ENCODE measurements at places on chromosomes 4 and X.
A peak's percentile ranks its signal among the peaks of the same experiment; 100 is the strongest.

DNA sequence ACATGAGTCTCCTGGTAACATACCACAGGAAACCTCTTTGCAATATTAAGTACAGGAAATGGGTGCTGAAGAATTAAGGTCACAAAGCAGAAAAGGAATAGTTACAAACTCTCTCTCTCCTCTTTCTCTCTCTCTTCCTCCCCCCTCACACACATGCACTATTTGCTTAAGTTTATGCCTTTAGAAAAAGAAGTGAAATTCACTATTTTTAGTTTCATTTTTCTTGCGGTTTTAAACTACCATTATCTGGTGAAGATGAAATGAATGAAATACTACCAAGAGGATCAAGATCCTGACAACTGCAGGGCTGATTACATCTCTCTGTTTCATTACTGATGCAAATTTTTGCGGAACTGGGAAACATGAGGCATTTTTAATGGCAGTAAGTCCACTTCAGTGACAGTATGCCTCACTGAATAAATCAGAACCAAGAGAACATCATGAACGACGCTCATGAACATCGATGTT, 64.3 kb upstream of the FTHL17 start:
- DNase-seq: no peak

GRCh38 chr4:109985993-109986974, 73.6 kb downstream of the EGF start:
- no peak for DNase-seq

- no peak for DNase-seq
These were observed 126.7 kb downstream of the AFAP1 start for GRCh38 chr4:7812921-7813320.

- no peak for DNase-seq
These were observed 5.3 kb upstream of the POU4F2 start for GRCh38 chr4:146633471-146633800.

GRCh38 chr4:189861101-189861500, 79.6 kb upstream of the FRG1 start:
- no peak for DNase-seq

GRCh38 chr4:3160438-3160837, 86.0 kb downstream of the HTT start:
- no peak for DNase-seq

- DNase-seq: no peak
These were observed 35.4 kb downstream of the FUNDC1 start for GRCh38 chrX:44507292-44507691.

DNA sequence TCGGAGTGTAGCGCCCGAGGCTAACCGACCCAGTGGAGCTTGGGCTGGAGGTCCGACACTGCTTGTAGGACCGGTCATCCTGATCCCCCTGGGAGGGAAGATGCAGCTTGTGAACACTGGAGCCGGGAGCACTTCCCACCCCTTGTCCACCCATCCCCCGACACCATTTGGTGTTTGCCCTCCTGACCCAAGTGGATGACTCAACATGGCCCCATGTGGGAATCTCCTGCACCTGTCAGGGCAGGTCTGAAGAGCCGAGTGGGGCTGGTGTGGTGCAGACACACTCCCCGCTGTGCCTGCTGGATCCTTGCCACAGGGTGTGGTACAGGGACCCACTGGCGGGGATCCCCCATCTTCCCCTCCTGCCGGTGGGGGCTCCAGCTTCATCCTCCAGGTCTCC, 90.0 kb upstream of the AFAP1 start:
- DNase-seq: no peak

GRCh38 chr4:104559502-104559901, 64.8 kb upstream of the CXXC4 start:
- DNase-seq: no peak

GRCh38 chr4:4640692-4641091, 98.8 kb upstream of the STX18 start:
- no peak for DNase-seq

- DNase-seq: no peak
These were observed 48.4 kb downstream of the NALF2 start for GRCh38 chrX:69552512-69552911.

GRCh38 chrX:118251271-118251670, 94.6 kb upstream of the WDR44 start:
- DNase-seq: no peak

GRCh38 chr4:175234162-175234561, 316.0 kb downstream of the ADAM29 start:
- no peak for DNase-seq

GRCh38 chrX:101485212-101485949, at the start of gene ARMCX4:
TSS of gene ARMCX4 (plus strand) at chrX:101485456. CDS start at chrX:101488590, 3,134 bp downstream.
- peak; percentile 15 for DNase-seq

- no peak for DNase-seq
These were observed 38.8 kb upstream of the IGFBP7 start for GRCh38 chr4:57148831-57149505.

DNA sequence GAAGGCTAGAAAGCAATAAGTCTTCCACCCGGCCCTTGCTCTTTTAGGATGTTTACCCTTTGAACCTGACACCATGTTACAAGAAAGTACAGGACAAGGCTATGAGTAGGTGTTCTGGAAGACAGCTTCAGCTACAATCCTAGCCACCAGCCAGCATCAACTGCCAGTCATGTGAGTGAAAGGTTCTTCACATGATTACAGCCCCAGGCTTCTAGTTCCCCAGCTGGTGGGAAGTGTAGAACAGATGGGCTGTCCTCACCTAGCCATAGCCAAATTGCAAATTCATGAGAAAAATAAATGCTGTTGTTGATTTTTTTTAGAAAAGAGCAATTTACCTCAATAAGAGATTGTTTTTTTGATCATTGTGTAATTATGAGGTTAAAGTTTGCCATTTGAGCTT, 60.8 kb downstream of the GRXCR1 start:
- no peak for DNase-seq

DNA sequence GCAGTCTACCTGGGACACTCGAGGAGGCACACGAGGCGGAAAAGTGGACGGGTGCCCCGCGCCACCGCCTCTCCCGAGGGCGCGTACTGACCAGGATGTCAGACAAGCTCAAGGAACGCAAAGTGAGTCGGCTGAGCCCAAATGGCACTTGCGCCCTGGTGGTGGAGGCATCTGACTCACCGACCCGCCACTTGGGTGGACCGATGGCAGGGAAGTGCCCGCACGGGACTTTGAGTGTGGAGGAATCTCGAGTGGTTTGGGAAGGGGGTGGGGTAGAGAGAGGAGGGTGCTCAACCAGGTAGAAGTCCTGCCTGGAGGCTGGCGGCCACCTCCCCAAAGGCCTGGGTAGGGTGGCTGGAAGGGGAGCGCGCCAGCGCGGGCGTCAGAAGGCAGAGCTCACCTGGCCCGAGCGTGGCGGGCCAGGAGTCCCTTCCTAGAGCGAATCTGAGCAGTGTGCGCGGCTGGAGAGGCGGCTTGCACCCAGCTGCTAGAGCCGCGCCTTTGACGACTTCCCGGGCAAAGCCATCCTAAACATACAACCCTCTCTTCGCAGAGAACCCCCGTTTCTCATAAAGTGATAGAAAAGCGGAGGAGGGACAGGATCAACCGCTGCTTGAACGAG, 655 bp downstream of the HELT start:
- DNase-seq: no peak

DNA sequence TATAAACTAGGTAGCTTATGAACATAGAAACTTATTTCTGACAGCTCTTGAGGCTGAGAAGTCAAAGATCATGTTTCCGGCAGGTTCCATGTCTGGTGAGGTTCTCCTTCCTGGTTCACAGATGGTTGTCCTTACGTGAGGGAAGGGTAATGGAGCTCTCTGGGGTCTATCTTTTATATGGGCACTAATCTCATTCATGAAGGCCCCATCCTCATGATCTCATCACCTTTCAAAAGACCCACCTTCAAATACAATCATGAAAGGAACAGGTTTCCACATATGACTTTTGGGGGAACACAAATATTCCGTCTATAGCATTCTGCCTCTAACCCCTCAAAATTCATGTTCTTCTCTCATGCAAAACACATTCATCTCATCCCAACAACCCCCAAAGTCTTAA, 264.7 kb downstream of the PTTG2 start:
- no peak for DNase-seq

DNA sequence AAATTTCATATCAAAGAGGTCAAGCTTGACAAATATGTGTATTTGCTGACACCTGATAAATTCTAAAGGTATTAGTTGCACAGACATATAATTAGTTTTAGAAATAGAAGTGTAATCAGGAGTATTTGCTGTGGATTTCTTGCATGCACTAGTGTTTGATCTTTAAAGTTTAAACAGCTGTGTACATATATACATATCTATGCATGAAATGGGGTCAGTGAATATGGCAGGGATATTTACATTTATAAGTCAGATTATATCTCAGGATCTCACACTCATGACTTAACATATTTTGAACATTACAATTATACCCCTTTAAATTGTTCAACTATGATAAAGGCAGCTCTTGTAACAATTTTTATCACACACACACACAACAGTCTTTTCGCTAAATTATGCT, 547.4 kb upstream of the ACTRT1 start:
- DNase-seq: no peak

- peak; percentile 78 for DNase-seq
These were observed at the start of gene TBC1D19 for GRCh38 chr4:26583865-26584652. TSS of gene TBC1D19 (plus strand) at chr4:26584084. CDS start at chr4:26584194, 110 bp downstream.

GRCh38 chrX:129959493-129959832, 23.0 kb upstream of the BCORL1 start:
- no peak for DNase-seq

GRCh38 chr4:10098780-10099160, 17.8 kb downstream of the WDR1 start:
- no peak for DNase-seq

GRCh38 chr4:37648084-37648817, 37.9 kb downstream of the RELL1 start:
- DNase-seq: no peak

All from stimulated activated CD8-positive, alpha-beta memory T cell treated with anti-CD3 and anti-CD28 coated beads, Interleukin-12 subunit alpha, Interleukin-12 subunit beta, amount 100 ng/mL, for 4 hours (primary cell).